ENCODE measurements at places on chromosomes 1 and 21.

GRCh38 chr1:34845131-34845901 lies 14.2 kb downstream of the SMIM12 start:
- DNase-seq, result no peak

- DNase-seq, result peak; percentile 27
Observed at GRCh38 chr1:27292106-27292505, 29.9 kb upstream of the TMEM222 start.

DNA sequence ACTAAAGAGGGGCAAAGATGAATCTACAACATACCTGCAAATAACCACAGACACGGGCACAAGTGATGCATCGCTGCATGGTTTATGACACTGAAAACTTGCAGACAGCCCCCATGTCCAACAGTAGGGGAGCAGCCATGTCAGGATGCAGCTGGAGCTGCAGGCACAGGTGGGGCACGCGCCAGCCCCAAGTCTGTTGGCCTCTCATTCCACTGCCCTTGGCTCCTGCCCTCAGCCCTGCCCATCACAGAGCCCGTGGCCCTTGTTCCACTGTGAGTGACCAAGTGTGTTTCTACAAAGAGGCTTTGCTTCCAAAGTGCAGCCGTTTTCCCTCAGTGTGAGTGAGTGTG lies 3.2 kb upstream of the PADI4 start:
- DNase-seq, result no peak

- no peak for DNase-seq
Observed at GRCh38 chr1:228544021-228544850, 57.1 kb downstream of the RNF187 start.
